Glutamatergic neuron (in vitro differentiated cells): ENCODE measurements at places on chromosomes 7 and 10. TPM values are rescaled to one million over a fixed set of nuclear protein-coding genes. Genes with fewer than 3 reads are reported as not detected.
A peak's percentile ranks its signal among the peaks of the same experiment; 100 is the strongest.

GRCh38 chr7:121000081-121000983, 11.8 kb downstream of the CPED1 start:
- no peak for DNase-seq

DNA sequence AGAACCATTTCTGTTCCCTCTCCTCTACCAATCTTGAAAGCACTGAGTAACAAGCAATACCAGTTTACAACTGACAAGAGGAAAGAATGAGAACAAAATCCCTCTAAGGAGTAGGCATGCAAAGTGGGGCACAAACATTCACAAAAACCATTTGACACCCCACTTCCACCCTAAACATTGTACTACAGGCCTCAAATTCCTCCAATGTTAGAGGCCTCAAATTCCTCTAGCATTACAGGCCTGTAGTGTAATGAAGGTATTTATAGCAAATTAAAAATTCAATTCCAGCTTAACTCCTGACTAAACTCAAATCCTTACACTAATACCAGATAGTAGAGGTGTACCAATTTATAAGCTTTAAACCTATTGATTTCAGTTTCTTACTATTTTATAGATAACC, 85.4 kb downstream of the SIRT1 start:
- DNase-seq, result no peak

- DNase-seq, result no peak
These were observed 14.1 kb downstream of the CREM start for GRCh38 chr10:35140727-35141126.

DNA sequence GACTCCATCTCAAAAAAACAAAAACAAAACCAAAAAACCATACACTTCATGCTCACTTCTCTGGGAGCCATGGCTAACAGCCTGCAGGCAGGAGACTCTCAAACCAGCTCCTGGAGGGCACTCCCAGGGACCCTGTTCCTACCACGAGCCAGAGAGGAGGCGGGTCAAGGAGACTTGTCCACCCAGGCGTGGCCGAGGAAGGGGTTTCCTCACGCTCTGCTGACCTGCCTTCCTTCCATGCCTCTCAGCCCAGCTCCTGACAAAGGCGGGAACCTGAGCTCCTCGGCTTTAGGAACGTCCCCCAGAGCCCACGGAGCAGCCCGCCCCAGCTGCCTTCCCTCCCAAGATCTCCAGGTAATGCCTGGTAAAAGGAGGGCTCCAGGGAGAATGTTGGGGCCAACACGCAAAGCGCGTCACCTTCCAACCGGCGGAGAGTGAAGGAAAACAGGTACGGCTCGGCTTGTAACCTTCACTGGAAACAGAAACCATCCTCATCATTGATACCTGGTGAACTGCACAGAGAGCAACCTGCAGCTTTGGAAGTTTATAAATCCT, 9.5 kb downstream of the GPR146 start:
- DNase-seq, result no peak

DNA sequence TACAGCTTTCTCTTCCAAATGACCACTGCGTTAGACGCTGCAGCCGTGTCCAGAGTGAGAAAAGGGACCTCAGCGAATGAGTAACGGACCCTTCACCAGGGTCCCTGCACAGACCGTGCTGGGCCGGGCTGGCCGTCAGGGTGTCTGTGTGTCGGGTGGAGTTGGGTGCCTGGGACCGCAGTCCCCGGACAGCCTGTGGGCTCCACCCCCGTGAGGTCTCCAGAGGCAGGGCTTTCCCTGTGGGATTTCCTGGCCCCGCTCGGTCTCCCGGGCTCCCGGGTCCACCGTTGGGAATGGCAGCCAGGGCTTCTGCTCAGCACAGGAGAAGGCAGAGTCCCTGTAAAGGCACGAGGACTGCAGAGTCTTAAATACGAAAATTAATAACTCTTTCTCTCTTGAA, 509.7 kb downstream of the TCERG1L start:
- no peak for DNase-seq

DNA sequence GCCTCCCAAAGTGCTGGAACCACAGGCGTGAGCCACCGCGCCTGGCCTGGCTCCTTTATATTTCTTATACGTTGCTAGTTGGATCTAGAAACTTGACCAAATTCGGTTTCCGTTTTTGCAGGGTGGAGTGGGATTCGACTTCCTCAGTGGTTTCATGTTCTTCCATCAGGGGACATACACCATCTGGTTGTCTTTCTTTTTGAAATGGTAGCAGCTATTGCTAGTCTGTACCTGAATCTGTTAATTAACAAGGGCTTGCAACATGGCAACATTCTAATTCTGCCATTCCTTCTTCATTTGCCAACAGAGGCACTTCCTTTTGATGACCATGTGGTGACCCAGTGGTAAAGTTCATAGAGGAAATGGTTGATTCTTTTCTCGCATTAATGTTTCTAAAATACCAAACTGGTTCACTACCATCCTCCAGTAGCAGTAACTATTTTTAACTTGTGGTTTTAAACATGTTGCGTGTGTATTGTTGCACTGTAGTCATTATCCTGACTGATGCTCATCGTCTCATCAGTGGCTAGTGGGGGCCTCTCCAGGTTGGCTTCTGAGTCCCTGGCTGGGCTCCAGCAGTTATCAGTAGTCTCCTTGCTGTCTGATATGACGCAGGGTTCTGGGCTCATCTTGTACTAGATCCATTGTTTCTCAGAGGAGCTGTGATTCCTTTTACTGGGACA, 159.2 kb downstream of the RGS10 start:
- DNase-seq, result no peak

GRCh38 chr10:37747081-37747480, 110.3 kb downstream of the ZNF248 start:
- DNase-seq, result no peak

GRCh38 chr10:129956876-129957673, 7.0 kb downstream of the EBF3 start:
- DNase-seq, result peak; percentile 47

DNA sequence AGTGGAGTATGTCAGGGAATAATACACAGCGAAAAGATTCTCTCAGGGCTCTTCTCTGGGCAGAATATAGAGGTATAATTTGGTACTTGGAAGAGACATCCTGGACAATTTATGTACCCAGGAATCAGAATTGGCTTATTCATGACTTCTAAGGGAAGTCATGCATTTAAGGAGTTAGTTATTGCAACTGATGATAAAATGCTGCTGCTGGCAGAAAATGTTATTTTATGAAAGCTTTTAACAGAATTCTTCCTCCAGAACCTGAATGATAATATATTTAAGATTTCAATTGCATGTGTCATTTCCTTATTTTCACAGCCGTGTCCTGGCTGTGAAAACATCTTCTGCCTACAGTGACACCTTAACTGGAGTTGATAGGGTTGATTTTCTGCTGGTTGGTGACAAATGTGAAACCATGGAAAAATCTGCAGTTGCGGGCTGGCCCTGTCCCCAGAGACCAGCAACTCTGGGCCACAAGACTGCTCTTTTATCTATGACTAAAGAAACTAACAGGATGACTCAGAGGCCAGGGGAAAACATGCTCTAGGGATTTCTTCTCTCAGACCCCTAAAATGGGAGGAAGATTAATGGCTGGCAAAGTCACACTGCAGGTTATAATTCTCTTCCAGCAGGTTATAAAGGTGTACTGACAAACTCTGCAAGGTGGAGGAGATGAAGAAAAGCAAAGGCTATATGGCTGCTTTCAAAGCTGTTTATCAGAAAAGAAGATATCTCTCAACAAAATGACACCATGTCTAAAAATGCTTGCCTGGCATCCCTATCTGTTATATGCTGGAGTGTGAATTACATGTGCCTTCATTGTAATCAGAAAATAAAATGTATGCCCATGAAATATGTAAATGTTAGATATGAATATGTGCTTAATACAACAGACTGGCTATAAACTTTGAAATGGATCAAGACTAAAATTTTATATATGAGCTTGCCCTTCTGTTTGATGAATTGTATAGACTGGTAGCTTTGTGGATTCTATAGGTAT, 12.1 kb upstream of the TRUB1 start:
- DNase-seq, result peak; percentile 26

DNA sequence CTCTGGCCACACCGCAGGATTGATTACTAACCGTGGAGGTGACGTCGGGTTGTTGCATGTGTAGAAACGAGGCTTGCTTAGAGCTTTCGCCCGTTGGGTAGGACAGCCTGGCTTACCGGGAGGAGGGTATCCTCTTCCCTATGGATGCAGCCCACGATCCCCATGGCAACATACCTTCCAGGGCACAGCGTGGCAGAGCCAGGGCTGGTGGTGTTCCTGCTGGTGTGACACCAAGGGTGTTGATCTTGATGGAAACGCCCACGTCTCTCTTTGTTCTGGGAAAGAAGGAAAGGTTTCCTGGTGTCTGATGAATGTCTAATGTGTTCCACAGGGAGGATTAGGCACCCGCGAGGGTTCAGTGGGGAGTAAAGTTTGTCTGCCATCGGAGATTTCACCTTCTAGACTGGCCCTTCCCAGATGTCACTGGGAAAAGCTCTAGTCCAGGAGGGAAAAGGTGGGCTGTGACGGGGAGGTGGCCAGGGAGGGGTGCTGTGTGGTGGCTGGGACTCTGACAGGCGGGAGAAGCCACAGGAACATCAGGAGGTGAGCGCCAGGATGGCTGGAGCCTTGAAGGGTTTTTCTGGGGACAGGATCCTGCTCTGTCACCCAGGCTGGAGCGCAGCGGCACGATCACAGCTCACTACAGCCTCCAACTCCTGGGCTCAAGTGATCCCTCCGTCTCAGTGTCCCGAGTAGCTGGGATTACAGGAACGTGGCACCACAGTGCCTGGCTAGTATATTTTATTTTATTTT, 102.1 kb downstream of the CUX1 start:
- DNase-seq, result no peak

DNA sequence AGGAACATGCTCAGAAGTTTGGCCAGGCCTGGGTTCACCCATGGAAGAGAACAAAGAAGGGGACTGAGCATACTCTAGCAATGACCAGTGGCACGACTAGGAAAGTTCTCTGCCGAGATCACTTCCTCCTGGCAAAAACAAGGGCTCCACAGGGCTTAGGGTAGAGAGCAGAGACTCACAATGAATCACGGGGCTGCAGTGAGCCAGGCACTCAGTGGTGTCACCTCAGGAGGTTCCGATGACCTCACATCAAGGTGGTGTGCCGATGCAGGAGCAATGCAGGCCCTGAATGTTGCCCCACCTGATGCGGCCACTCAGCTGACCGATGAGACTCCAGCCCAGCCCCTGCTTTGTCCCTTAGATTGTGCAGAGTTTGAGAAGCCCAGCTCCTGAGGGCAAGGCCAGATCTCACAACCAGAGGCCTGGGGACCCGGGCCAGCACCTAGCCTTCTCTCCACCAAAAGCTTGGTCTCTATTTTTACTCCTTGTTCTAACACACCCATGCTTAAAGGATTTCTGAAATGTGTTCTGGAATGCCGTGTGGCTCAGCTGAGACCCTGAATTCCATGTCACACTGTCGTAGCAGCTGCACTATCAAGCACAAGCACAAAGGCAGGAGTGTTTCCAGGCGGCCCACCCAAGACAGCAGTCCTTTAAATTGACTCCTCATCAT, 60.9 kb downstream of the COBL start:
- DNase-seq, result no peak

- DNase-seq, result no peak
These were observed 101.5 kb upstream of the ANKRD1 start for GRCh38 chr10:91022390-91022789.

Gene TET1
- total RNA-seq, result 31.6 TPM

Gene ZEB1
- total RNA-seq, result 162 TPM

GRCh38 chr10:71179382-71179781, 33.0 kb upstream of the UNC5B start:
- DNase-seq, result no peak

DNA sequence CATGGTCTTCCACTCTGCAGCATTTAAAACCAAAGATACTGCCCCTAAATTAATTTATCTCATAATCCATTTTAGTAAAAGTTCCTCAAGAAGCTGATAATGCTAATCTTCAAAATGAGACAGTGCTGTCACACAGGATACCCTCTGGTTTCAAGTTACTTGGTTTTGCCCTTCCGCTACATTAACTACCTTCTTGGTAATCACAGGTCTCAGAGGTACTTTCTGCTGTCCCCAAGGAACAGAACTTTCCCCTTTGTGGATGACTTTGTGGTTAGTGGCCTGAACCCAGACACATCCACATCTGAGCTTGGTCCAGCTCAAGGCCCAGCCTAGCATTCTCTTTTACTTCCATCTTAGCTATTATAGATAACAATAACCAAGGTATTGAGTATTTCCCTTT, 88.8 kb upstream of the TMEM26 start:
- DNase-seq, result no peak

GRCh38 chr7:67738145-67738544, 741.5 kb downstream of the TYW1 start:
- DNase-seq, result no peak

DNA sequence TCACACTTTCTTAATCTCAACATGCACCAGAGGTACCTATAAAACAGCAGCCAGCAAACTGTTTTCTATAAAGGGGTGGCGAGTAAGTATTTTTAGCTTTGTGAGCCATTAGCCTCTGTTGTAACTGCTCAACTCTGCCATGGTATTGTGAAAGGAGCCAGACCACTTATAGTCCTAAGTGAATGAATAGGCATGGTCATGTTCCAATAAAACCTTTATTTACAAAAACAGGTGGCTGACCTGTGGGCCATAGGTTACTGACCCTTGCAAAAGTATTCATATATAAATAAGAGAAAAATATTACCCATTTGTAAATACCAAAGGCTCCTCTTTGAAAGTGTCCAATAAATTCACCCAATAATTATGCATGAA, 50.3 kb downstream of the ICA1 start:
- no peak for DNase-seq

- DNase-seq, result peak; percentile 25
These were observed 379.6 kb downstream of the ARL4A start for GRCh38 chr7:13067036-13067435.

DNA sequence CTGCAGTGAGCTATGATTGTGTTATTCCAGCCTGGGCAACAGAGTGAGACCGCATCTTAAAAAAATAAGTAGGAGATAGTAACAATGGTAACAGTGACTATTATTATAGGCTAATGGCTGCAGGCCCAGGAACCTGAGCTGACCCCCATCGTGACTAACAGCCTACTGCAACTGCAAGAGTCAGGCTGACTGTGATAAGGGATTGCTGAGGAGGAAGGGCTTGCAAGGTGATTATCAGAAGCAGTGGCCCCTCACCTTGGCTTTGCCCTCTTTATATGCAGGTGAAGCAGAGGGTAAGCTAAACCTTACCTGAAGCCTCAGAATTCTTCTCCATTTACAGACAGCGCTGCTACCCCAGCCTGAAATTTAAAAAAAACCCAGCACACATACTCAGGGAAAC, 83.9 kb upstream of the SDK1 start:
- no peak for DNase-seq

DNA sequence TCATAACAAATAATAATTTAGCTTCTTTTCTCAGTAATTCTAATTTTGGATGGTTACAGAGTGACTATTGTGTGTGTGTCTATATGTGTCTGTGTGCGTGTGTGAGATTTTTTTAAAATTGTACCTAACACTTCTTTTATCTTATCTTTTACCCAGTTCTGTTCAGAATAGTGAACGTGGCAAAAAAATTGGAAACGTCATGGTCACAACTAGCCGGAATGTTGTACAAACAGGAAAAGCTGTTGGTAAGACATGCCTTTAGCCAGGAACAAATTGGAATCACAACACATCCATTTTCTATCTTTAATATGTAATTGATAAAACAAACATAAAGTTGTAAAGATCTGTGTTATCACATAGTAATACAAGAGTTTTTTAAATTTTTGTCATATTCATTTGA, 85.4 kb downstream of the AVL9 start:
- no peak for DNase-seq

GRCh38 chr10:62384057-62384446, 9.9 kb downstream of the ZNF365 start:
- no peak for DNase-seq
